ENCODE measurements at places on chromosomes 6 and 20.

GRCh38 chr20:23643659-23644058, 5.9 kb upstream of the CST3 start:
- no peak for DNase-seq

- no peak for DNase-seq
Observed at GRCh38 chr6:68975064-68975463, 340.0 kb downstream of the ADGRB3 start.

- no peak for DNase-seq
Observed at GRCh38 chr6:117483645-117484016, 1.2 kb downstream of the DCBLD1 start.

- DNase-seq: no peak
Observed at GRCh38 chr6:87115402-87116135, 20.7 kb upstream of the CGA start.

DNA sequence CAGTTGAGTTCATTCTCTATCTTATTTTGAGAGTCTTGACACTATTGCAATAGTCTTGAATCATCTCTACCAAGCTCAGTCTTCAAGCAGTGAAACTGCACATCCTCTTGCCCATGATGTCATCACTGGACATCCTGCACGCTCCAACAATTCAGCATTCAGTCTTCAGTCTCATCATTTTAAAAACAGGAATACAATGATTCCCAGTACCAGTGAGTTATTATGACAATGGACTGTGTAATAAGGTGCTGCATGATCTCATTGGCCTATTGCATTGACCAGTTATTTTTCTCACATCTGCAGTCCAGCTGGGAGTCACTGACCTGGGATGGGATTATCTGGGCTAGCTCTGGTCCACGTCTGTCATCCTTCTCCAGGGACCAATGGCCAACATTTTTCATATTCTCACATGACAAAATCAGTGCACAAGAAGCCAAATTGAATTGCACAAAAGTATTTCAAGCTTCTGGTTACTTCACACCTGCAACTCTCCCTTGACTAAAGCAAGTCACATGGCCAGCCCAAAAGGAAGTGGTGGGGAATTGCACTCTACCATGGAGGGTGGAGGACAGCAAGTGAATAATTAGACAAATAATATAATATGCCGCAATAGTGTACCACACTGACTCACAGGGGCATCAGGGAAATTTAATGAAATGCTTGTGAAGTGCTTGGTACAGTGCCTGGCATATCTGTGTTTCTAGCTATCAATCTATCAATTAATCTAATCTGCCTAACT, 6.4 kb upstream of the CST2 start:
- DNase-seq: no peak

GRCh38 chr20:615514-615913, 5.4 kb upstream of the TCF15 start:
- DNase-seq: no peak

- DNase-seq: no peak
Observed at GRCh38 chr20:818001-818664, 15.4 kb upstream of the FAM110A start.

DNA sequence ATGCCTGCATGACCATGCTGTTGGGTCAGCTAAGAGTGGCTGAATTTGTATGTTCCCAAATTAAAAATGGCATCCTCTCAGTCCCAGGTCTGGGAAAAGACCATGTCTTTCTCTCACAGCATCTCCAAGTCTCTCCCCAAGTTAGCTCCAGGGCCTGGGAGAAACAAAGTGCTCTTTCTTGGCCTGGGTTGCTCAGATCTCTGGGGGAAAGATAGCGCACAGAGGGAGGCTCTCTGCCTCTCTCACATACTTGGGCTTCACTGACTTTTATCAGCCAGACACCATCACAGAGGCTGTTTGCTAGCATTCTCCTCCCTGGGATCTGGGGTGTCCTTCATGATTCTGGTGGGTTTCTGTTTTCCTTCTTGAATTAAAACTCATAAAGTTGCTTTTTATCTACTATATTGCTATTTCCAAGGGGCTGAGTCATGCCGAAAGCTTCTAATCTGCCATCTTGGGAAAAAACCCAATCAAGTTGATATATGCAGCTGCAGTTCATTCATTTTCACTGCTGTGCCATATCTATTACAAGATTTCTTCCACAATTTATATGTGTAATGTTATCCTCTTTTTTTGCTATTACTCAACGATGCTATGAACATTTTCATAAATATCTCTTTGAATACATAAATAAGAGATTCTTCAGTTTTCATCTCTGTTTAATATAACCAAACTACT, 190.2 kb downstream of the MOXD1 start:
- DNase-seq: no peak

DNA sequence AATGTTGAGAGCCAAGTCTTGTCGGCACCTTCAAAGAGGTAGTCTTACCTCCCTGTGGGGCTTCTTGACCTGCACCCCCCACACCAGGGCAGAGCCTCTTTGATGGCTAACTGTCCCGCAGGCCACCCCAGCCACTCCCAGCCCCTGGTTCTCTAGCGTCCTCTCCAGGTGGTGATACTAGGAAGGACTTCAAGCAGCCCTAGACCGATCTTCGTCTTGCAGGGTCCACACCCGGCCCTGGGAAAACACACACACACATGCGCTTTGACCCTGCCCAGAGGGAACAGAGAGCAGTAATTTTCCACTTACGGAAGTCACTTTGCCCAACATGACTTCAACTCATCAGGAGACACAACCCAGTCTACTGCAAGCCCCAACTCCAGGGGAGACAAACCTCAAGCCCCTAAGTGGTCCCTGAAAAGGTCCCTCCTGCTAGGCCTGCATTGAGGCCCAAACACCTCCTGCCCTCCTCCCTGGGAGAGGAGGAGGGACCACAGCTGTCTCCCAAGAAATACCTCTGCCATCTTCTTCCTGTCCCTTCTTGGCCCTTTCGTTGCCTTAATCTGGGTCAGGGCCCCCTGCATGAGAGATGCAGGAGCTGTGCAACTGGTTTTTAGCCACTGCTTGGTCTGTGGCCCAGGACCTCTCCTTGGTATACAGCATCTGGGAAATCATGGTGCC, 2.9 kb upstream of the BPIFB1 start:
- DNase-seq: no peak

GRCh38 chr6:13457577-13457976, 29.8 kb downstream of the GFOD1 start:
- DNase-seq: no peak

DNA sequence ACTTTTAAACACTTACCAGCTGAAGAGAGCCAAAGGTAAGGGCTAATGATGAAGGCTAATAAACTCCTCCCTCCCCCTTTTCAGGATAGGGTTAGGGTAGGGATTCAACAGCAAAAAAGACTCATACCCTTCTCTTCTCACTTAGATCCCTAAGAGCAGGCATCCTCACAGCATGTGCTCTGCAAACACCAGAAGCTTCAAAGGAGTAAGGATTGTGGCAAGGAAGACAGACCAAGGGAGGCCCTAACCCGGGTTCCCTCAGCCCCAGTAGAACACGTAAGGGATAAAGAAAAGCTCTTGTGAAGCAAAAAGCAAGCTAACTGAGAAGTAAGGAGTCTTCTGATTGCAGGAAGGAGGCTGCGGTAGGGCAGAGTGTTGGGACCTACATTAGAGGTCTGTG, 11.6 kb downstream of the MAP3K7 start:
- no peak for DNase-seq

DNA sequence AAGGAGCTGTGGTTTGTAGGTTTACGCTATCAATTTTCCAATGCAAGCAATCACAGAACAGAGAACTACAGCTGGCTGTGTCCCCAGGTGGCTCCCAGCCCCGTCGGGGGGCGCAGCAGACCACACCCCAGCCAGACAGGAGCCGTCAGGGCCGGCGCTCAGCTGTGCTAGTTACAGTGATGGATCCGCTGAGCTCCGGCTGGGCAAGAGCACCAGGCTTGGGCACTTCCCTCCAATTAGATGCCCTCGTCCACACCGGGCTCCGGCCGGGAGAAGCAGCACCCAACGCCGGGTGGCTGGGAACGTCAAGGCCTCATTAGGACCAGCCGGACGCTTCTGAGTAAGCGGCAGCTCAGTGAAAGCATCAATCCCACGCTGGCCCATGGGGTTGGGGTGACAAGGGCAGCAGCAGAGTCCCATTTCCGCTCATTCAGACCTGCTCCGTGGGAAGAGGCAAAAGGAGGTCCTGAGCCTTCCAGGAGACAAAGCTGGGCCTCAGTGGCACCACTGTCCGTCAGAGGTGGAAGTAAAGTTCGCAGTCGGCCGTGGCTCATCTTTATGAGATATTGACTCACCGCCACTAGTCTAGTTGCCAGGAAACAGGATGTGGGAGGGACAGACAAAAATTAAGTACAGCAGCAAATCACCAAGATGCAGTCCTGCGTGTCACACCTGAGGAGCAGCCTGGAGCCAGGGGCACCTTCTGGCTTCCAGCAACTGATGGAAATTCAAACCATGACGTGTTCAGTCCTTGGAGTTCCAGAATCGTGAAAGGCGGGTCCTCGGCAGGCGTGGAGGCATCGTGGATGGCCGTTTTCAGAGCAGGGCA, 164.1 kb downstream of the TAF4 start:
- no peak for DNase-seq

DNA sequence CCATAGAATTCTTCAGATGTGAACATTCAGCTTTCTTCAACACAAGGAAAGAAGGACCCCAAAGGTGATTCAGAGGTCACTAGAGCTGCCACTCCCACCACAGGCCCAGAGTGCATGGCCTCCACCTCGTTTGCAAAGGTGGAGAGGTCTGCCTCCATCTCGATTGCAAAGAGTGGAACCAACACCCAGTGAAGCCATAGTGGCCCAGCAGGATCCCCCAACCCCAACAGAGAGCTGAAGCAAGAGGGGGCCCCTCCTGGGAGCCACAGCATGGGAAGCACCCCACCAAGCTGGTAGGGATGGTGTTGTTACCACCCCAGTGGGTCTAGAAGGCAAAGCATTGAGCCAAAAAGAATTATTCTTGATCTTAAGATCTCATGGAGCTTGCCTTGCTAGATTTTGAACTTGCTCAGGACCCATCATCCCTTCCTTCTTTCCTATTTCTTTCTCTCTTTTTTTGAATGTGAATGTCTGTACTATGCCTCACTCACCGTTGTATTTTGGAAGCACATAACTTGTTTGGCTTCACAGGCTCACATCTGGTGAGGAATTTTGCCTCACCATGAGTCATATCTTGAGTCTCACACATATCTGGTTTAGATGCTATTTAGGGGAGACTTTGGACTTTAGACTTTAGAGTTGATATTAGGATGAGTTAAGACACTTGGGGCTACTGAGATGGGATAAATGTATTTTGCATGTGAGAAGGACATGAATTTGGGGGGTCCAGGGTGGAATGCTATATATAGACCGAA, 119.2 kb downstream of the ANKRD60 start:
- no peak for DNase-seq

DNA sequence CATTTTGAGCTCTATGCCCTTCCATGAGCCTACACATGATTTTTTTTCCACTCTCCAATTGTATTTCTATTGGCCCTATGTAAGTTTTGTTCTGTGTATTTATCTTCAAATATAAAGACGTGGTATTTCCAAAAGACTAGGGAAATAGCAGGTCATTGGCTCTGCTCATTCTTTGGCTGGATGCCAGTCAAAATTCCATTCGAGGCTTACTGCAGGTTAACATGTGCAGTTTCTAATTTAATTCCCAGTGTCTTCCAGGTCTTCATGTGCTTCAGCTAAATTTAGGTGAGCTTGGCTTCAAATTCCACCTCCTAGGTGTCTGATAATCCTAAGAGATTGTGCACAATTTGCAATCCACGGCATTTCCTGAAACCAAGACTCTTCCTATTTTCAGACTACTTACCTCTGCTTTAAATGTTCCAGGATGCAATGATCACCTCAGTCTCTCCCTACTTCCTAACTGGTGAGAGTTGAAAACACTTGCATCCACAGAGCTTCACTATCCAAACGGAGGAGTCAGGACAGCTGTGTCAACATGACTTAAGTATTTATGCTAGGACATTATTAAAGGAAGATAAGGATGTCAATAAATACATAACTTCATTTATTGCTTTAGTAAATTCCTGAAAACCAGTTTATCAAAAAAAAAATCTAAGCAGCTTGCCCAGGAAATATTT, 236.1 kb downstream of the COL12A1 start:
- no peak for DNase-seq

DNA sequence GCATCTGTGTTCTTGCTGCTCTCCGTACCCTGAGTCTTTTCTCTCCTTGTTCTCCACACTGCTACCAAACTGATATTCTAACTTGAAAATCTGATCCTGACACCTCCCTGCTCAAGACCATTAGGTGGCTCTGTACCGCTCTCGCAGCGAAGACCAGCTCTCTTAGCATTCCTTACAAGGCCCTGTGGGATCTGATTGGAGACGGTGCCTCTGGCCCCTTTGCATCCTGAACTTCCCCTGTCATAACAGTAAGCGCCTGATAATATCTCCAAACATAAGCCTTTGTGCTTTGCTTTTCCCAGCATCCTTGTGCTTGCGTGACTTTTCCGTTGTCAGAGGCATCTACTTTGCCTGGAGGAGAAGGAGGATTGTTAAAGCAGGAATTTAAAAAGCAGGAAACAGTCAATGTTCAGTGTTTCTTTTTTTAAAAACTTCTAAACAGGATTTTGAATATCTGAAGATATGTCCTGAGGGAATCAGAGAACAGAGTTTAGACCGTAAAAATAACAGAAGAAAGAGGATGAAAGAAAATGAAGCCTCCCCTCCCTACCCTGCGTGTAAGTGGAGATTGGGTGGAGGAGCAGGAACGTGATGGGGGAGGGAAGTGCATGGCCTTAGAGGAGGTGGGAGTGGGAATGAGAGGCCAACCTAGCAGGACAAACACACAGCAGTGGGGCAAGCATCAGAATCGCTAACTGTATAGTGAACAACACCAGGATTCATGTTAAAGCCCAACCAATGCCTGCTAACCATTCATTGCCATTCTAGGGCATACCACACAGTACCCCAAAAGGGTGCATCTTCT, 89.2 kb upstream of the STMND1 start:
- no peak for DNase-seq

GRCh38 chr20:4170621-4171537, 155.5 kb upstream of the RNF24 start:
- DNase-seq: no peak

DNA sequence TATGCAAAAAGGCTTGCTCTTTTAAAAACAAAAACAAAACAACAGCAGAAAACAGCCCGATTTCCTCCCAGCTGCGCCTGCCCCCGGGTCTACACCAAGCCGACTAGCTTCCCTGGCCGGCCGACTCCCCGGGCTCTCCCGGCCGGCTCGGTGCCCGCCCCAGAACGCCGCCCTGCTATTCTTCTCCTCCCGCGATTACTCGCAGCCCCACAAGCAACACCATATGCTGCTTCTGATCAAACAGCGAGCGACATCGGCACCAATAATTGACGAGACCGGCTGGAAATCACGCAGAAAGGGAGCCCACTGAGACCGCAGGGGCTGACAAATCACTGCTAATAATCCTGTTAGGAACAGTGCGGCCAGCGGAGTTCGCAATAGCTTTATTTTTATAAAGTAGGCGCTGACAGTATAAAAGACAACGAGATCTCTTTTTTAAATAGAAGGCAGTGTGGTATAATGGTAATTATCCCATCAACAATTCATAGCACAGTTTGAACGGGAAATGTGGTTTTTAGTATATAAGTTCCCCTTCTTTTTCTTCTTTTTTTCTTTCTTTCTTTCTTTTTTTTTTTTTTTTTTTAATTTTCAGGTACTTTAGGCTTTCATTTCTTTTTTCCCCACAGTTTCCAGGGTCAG, 3.3 kb downstream of the SIM1 start:
- no peak for DNase-seq

Measured in liver (tissue), 10 donors.